Activated CD4-positive, alpha-beta T cell treated with anti-CD3 and anti-CD28 coated beads, Interleukin-2, amount 10 ng/mL, durations not matched to agents 7 days and 5 days (primary cell): ENCODE measurements at places on chromosomes 2 and 18. TPM values are rescaled to one million over a fixed set of nuclear protein-coding genes. Genes with fewer than 3 reads are reported as not detected.

DNA sequence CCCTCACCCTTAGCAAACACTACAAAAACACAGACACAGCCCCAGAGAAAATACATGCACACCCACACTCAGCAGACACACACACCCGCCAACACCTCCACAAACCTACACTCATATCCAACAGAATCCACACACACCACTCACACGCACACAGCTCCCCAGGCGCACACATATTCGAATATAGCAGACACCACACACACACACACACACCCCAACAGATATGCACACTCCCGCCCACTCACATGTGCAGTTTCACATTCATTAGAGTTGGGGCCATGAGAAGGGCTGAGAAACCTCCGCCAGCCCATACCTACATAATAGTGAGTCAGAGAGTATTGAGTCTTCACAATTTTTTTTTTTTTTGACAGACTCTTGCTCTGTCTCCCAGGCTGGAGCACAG, 29.4 kb upstream of the NOTO start:
- H3K27me3 ChIP-seq = peaks cover 43% of the 10 kb centered on the region
- H3K27ac ChIP-seq = no peak overlapping the region
- no peak for DNase-seq
- H3K4me1 ChIP-seq = peaks cover 15% of the 10 kb centered on the region

Gene RGPD4
- not detected for total RNA-seq

- H3K4me3 ChIP-seq = no peak overlapping the region
- DNase-seq = no peak
- H3K27ac ChIP-seq = no peak overlapping the region
- H3K4me1 ChIP-seq = peaks cover 14% of the 10 kb centered on the region
These were observed 13.6 kb upstream of the NARS1 start for GRCh38 chr18:57635003-57635822.

GRCh38 chr2:101356521-101356920, 30.8 kb downstream of the CREG2 start:
- no peak for DNase-seq
- no peak overlapping the region for H3K27ac ChIP-seq
- peaks cover 3% of the 10 kb centered on the region for H3K36me3 ChIP-seq
- no peak overlapping the region for H3K4me3 ChIP-seq
- H3K27me3 ChIP-seq = peaks cover 2% of the 10 kb centered on the region

DNA sequence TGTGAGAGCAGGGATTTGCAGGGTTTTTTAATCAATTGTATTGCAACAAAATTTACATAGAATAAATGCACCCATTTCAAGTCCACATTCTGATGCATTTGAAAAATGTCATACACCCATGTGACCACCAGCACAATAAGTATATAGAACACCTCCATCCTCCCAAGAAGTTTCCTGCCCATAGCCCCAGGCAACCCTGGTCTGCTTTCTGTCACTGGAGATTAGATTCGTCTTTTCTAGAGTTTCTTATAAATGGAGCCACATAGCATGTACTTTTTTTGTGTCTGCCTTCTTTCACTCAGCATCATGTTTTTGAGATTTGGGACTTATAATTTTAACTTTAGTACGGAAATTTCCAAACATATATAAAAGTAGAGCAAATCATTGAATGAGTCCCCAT, 127.2 kb upstream of the EPAS1 start:
- no peak overlapping the region for H3K4me3 ChIP-seq
- H3K36me3 ChIP-seq = no peaks in the 10 kb centered on the region
- no peak for DNase-seq
- H3K27me3 ChIP-seq = no peaks in the 10 kb centered on the region
- H3K27ac ChIP-seq = no peak overlapping the region

DNA sequence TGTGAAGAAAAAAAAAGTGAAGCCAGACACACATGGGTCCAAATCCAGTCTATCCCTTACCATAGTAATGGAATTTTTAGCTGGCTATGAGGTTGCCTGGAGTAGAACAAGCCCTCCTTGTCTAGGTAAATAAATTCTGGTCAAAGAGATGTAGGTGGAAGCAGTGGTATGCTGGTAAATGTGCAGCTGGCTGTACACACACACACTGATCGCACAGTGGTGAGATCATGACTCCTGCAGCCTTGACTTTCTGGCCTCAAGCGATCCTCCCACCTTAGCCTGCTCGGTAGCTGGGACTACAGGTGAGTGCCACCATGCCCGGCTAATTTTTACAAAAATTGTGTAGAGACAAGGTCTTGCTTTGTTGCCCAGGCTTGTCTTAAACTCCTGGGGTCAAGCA, 90.5 kb upstream of the FBXO11 start:
- no peak for DNase-seq
- H3K27ac ChIP-seq = no peak overlapping the region
- no peaks in the 10 kb centered on the region for H3K36me3 ChIP-seq
- no peaks in the 10 kb centered on the region for H3K4me1 ChIP-seq
